ENCODE measurements at places on chromosomes 6 and 20. TPM values are rescaled to one million over a fixed set of nuclear protein-coding genes. Genes with fewer than 3 reads are reported as not detected.

- no peak for DNase-seq
These were observed 217.5 kb upstream of the SUPT3H start for GRCh38 chr6:45595010-45595851.

GRCh38 chr6:30782425-30783014 lies 38.2 kb upstream of the IER3 start:
- DNase-seq, result peak; percentile 76

The RBCK1 gene
- total RNA-seq, result 81.2 TPM

DNA sequence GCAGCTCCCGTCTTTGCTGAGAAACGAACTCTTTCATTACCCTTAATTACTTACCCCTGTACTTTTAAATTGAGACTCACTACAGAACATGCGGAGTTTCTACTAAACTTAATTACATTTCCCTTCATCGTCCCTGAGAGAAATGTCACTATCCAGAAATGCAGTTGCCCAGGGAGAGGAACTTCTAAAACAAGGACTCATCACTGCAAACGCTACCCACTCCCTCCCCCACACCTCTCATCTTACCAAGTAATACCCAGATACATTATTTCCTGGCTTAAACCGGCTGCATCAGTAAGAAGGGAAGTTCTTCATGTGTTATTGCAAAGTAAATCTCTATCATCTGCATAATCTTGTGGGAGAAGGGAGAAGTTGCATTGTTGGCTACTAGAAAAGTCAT lies 138.3 kb downstream of the IPCEF1 start:
- no peak for DNase-seq

DNA sequence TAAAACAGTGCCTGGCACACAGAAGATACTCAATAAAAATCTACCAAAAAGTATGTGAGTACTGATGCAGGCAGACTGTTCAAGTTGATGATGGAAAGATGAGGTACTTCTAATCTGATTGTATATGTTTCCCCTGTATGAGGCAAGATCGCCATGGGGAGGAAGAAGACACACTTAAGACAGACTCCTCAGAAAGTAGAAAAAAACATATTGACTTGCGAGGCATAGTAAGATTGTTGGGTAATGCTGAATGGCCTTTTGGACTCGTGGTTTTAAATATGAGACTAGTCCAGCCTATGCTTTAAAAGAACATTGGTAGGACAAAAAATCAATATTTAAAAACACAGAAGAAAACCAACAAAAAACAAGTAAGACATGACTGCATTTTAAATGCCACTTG lies 72.6 kb downstream of the SHPRH start:
- no peak for DNase-seq
